A673 (cell line): ENCODE measurements at places on chromosomes 7 and 10. TPM values are rescaled to one million over a fixed set of nuclear protein-coding genes. Genes with fewer than 3 reads are reported as not detected.

NUTM2E gene
- total RNA-seq = 0.37 and 0.49 TPM in 2 replicates

DDC gene
- total RNA-seq = not detected in 2 replicates

CTAGE4 gene
- total RNA-seq = not detected in 2 replicates

SIRT1 gene
- total RNA-seq = 41.0 and 42.6 TPM in 2 replicates

GIMAP4 gene
- total RNA-seq = not detected in 2 replicates

CTTNBP2 gene
- total RNA-seq = 21.8 and 26.3 TPM in 2 replicates

MYPN gene
- total RNA-seq = 0.87 and 1.7 TPM in 2 replicates

HKDC1 gene
- 0.52 and 0.79 TPM in 2 replicates for total RNA-seq

ASB15 gene
- not detected in 2 replicates for total RNA-seq

TMEM270 gene
- total RNA-seq = not detected in 2 replicates

KIF11 gene
- total RNA-seq = 91.4 and 92.0 TPM in 2 replicates

MGAM2 gene
- not detected in 2 replicates for total RNA-seq

ADCY1 gene
- total RNA-seq = 0.71 and 0.98 TPM in 2 replicates

RADIL gene
- total RNA-seq = 5.0 and 7.6 TPM in 2 replicates

NKX1-2 gene
- total RNA-seq = not detected in 2 replicates

EVX1 gene
- total RNA-seq = not detected in 2 replicates

AS3MT gene
- total RNA-seq = 4.8 and 5.2 TPM in 2 replicates

GPR26 gene
- not detected in 2 replicates for total RNA-seq

ZNF488 gene
- total RNA-seq = 0.09 TPM in 2 replicates

GPR15LG gene
- not detected in 2 replicates for total RNA-seq

PRKCQ gene
- total RNA-seq = not detected in 2 replicates

SPDYE6 gene
- not detected in 2 replicates for total RNA-seq

CYP3A4 gene
- total RNA-seq = not detected in 2 replicates

C10orf105 gene
- total RNA-seq = not detected in 2 replicates

ZCCHC24 gene
- total RNA-seq = 9.8 and 17.9 TPM in 2 replicates

PNLIPRP1 gene
- total RNA-seq = not detected in 2 replicates

SPDYE16 gene
- total RNA-seq = 0.13 TPM in 1 of 2 replicates, not detected in the other

CXCL12 gene
- total RNA-seq = 0.30 and 0.52 TPM in 2 replicates

TMEM236 gene
- 0.06 and 0.13 TPM in 2 replicates for total RNA-seq

ANKRD61 gene
- total RNA-seq = 0.98 and 1.1 TPM in 2 replicates

RAPGEF5 gene
- 10.7 and 14.9 TPM in 2 replicates for total RNA-seq

C7orf33 gene
- not detected in 2 replicates for total RNA-seq

OR2AE1 gene
- total RNA-seq = not detected in 2 replicates

COPG2 gene
- 17.6 and 24.4 TPM in 2 replicates for total RNA-seq

LRMDA gene
- not detected in 2 replicates for total RNA-seq

TRIP6 gene
- 114 and 140 TPM in 2 replicates for total RNA-seq

GRID1 gene
- not detected in 2 replicates for total RNA-seq

PALD1 gene
- total RNA-seq = 9.0 and 9.9 TPM in 2 replicates

ELOVL3 gene
- 0.44 TPM in 1 of 2 replicates, not detected in the other for total RNA-seq

ENKUR gene
- 0.17 TPM in 1 of 2 replicates, not detected in the other for total RNA-seq

HTR5A gene
- total RNA-seq = not detected in 2 replicates
